ENCODE measurements at places on chromosomes 5 and 9. TPM values are rescaled to one million over a fixed set of nuclear protein-coding genes. Genes with fewer than 3 reads are reported as not detected.

CENPH gene
- total RNA-seq = 5.5 TPM

ENHO gene
- not detected for total RNA-seq

PHF24 gene
- not detected for total RNA-seq

CTNND2 gene
- not detected for total RNA-seq

SMIM33 gene
- not detected for total RNA-seq

YTHDC2 gene
- total RNA-seq = 34.4 TPM

OR1J2 gene
- total RNA-seq = not detected

CDKN2B-AS1 gene
- 0.75 TPM for total RNA-seq

DBH gene
- total RNA-seq = not detected

PCDHB13 gene
- total RNA-seq = 1.6 TPM

SARDH gene
- 0.27 TPM for total RNA-seq

Data from endothelial cell of coronary artery (primary cell).